ENCODE measurements at places on chromosomes 5 and 9.

- DNase-seq, result no peak
These were observed 27.5 kb downstream of the ZNF474 start for GRCh38 chr5:122156724-122157325.

GRCh38 chr9:121652838-121653231, 1.4 kb downstream of the DAB2IP start:
- DNase-seq, result no peak

GRCh38 chr5:107979291-107979690, 308.6 kb upstream of the EFNA5 start:
- no peak for DNase-seq

DNA sequence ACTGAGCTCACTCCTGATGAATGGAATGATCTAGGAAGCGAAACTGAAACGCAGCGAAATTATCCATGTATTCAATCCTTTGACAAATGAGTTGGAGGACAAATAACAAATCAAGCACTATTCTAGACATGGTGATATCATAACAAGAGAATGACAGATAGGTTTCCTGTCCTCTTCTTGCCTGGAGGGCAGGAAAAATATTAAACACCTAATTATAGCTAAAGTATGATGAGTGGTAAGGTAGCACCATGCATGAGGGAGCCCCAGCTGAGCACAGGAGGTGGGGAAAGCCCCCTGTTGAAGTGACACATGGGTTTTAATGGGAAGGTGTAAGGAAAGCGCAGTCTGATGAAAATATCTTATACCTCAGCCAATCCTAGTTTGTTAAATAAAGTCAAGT, 225.2 kb downstream of the NPR3 start:
- no peak for DNase-seq

All from stimulated activated CD4-positive, alpha-beta T cell treated with anti-CD3 and anti-CD28 coated beads, Interleukin-1b, Interleukin-23, amount 100 ng/mL, for 1 hour (primary cell).